ENCODE measurements at places on chromosomes 16 and 17. TPM values are rescaled to one million over a fixed set of nuclear protein-coding genes. Genes with fewer than 3 reads are reported as not detected.
A peak's percentile ranks its signal among the peaks of the same experiment; 100 is the strongest.

- no peak for DNase-seq
- H3K36me3 ChIP-seq: peaks cover 9% of the 10 kb centered on the region
Observed at GRCh38 chr17:32016231-32016630, 9.0 kb downstream of the LRRC37B start.

GRCh38 chr16:82660966-82661365 lies 34.2 kb downstream of the CDH13 start:
- DNase-seq: no peak
- no peaks in the 10 kb centered on the region for H3K36me3 ChIP-seq
- H3K4me1 ChIP-seq: peaks cover 46% of the 10 kb centered on the region
- no peaks in the 10 kb centered on the region for H3K27me3 ChIP-seq

DNA sequence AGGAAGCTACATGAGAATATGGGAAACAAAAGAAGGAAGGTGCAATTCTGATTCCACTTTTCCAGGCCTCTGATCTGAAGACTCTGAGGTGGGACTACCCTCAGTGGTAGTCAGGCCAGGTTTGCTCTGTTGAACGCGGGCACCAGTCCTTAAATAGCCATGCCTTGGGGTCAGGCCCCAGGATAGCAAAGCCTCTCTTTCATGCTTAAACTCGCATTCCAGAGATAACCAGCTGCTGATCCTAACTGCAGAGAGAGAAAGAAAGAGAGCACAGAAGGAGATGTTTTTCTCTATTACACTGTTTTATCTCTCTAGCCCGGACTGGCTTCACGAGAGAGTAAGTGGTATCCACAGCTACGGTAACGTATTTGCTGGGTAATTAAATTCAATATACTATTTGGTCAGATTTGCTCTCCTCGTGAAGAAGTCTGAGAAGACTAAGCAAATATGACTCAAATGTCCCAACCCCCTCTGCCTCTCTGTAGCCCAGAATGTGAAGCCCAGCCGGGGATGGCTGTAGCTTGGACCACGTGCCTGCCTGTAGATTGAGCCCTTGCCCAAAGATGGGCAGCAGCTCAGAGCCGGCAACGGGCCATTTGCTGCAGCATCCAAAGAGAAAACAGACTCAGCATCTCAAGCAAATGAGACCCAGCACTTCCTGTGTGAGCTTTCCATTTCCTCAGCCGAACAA lies 122.2 kb downstream of the SMG6 start:
- no peak overlapping the region for H3K4me3 ChIP-seq
- peak overlapping the region; percentile 60 for H3K27ac ChIP-seq
- H3K36me3 ChIP-seq: peaks cover 21% of the 10 kb centered on the region
- no peak for DNase-seq
- no peaks in the 10 kb centered on the region for H3K27me3 ChIP-seq

DNA sequence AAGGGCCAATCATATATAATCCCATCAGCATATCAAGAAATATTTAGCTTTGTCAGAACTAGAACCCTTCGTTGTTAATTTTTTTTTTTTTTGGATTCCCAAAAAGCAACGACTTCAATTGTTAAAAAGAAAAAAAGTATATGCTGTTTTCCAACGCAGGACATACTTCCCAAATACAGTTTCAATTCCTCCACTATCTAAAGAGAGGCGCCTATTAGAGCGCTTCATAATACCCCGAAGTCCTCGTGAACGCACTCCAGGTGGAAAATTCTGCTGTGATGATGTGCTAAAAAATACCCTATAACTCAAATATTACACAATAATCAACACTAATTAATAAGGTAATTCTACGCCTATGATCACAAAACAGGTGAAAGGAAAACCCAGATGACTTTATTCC lies 20.8 kb downstream of the GNA13 start:
- H3K4me3 ChIP-seq: no peak overlapping the region
- peak overlapping the region; percentile 31 for H3K27ac ChIP-seq
- H3K4me1 ChIP-seq: peaks cover 38% of the 10 kb centered on the region

GRCh38 chr17:70582777-70583176 lies 413.4 kb downstream of the KCNJ2 start:
- H3K27me3 ChIP-seq: no peaks in the 10 kb centered on the region
- no peak overlapping the region for H3K4me3 ChIP-seq
- H3K27ac ChIP-seq: no peak overlapping the region
- H3K36me3 ChIP-seq: no peaks in the 10 kb centered on the region
- no peak for DNase-seq

GRCh38 chr16:12315330-12316136 lies 339.0 kb downstream of the SNX29 start:
- no peaks in the 10 kb centered on the region for H3K27me3 ChIP-seq
- peaks cover 12% of the 10 kb centered on the region for H3K4me1 ChIP-seq
- DNase-seq: no peak
- H3K27ac ChIP-seq: no peak overlapping the region
- H3K4me3 ChIP-seq: no peak overlapping the region

DNA sequence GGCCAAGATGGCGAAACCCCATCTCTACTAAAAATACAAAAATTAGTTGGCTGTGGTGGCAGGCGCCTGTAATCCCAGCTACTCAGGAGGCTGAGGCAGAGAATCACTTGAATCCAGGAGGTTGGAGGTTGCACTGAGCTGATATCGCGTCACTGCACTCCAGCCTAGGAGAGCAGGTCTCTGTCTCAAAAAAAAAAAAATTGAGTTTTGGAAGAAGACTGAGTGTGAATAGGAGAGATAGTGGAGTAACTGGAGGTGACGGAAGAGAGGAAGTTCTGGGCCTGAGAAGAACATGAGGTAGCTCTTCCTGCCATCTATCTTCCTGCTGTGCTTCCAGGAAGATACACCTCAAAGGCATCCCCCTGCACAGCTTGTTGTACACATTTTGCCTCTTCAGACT lies 11.4 kb downstream of the HOXB1 start:
- DNase-seq: no peak
- H3K27ac ChIP-seq: no peak overlapping the region
- H3K36me3 ChIP-seq: no peaks in the 10 kb centered on the region
- H3K4me3 ChIP-seq: no peak overlapping the region
- no peaks in the 10 kb centered on the region for H3K4me1 ChIP-seq
- H3K27me3 ChIP-seq: peaks cover 57% of the 10 kb centered on the region

GRCh38 chr16:72173997-72174396 lies 2.0 kb upstream of the PMFBP1 start:
- H3K4me1 ChIP-seq: no peaks in the 10 kb centered on the region
- no peaks in the 10 kb centered on the region for H3K36me3 ChIP-seq
- H3K4me3 ChIP-seq: no peak overlapping the region
- no peak overlapping the region for H3K27ac ChIP-seq

DNA sequence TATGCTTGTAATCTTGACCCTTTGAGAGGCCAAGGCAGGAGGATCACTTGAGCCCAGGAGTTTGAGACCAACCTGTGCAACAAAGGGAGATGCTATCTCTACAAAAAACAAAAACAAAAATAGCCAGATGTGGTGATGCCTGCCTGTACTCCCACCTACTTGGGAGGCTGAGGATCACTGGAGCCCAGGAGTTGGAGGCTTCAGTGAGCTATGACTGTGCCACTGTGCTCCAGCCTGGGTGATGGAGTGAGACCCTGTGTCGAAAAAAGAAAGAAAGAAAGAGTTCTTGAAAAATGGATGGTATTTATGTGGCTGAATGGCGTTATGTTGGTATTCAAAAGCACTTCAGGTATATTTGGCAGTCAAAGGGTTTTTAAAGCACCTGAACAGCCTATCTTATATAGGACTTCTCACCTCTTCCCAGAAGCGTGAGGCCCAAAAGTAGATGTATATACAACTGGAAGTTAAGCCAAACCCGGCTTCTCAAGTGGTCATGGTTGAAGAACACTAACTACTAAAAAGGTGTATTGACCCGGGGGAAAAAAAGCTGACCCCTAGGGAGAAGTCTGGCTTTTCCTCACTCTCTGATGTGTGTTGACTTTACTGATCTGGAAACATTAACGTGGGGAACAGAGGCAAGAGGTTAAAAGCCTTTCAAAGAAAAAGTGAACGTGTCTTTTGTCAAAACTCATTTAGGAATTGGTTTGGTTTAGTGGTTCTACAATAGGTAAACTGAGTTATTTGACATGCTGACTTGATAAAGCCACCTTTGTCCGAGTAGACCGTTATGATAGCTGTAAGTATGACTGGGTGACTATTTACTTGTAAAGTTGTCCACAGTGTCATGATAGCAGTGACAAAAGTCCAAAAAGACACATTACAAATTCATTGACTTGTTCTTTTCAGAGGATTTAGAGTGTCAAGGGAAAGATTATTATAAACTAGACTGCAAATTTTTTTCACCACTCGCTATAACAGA lies 183.4 kb downstream of the IRX3 start:
- no peak overlapping the region for H3K27ac ChIP-seq
- no peaks in the 10 kb centered on the region for H3K27me3 ChIP-seq
- H3K4me1 ChIP-seq: peaks cover 7% of the 10 kb centered on the region
- no peak overlapping the region for H3K4me3 ChIP-seq
- H3K36me3 ChIP-seq: no peaks in the 10 kb centered on the region

GRCh38 chr16:86892509-86892908 lies 314.2 kb downstream of the FOXL1 start:
- peaks cover 9% of the 10 kb centered on the region for H3K4me1 ChIP-seq
- DNase-seq: no peak
- no peaks in the 10 kb centered on the region for H3K36me3 ChIP-seq

GRCh38 chr16:69482410-69482991 lies 58.1 kb downstream of the CYB5B start:
- peak overlapping the region; percentile 26 for H3K4me3 ChIP-seq
- peak overlapping the region; percentile 93 for H3K27ac ChIP-seq
- H3K4me1 ChIP-seq: peaks cover 45% of the 10 kb centered on the region
- peak; percentile 94 for DNase-seq

DNA sequence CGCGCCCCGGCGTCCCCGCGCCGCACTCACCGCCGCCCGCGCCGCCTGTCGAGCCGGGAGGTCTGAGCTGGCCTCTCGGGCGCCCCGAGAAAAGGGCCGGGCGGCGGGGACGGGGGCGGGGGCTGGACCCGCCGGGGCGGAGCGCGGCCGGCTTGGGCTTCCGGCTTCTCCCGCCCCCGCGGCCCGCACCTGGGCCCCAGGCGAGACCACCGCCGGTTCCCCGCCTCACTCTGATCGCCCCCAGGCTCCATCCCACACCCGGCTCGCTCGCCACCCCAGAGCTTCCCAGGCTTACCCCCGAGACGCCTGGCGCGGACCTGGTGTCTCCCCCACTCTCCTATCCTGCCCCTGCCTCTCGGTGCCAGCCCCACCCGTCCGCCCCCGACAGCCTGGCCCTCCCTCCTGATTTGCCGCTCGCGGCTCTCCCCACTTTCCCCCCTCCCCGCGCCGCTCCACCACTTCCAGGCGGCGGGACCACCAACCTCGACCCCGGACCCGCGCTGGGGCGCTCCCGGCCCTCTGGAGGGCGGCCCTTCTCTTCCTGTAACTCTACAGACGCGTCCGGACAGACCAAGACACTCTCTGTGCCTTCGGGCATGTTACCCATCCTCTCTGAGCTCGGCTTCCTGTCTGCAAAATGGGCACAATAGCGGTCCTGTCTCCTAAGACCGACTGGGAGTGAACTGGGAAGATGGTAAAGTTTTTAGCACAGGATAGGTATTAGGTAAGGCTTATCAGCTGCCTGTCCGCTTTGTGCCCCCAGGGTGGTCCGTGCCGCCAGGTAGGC lies at the start of gene LITAF:
LITAF (minus strand) TSS at position 64 of the 787 bp plus-strand sequence. CDS start 30,189 bp downstream, outside the sequence.
- no peaks in the 10 kb centered on the region for H3K27me3 ChIP-seq
- peak within 1 kb of the TSS; percentile 83 for H3K4me3 ChIP-seq
- peak; percentile 86 for DNase-seq
- H3K27ac ChIP-seq: peak within 1 kb of the TSS; percentile 85
- H3K36me3 ChIP-seq: peaks cover 5% of the 10 kb centered on the region
- peaks cover 48% of the 10 kb centered on the region for H3K4me1 ChIP-seq

- no peak for DNase-seq
- no peak overlapping the region for H3K27ac ChIP-seq
- no peaks in the 10 kb centered on the region for H3K36me3 ChIP-seq
- H3K4me1 ChIP-seq: no peaks in the 10 kb centered on the region
Observed at GRCh38 chr16:51242296-51242994, 91.4 kb upstream of the SALL1 start.

DNA sequence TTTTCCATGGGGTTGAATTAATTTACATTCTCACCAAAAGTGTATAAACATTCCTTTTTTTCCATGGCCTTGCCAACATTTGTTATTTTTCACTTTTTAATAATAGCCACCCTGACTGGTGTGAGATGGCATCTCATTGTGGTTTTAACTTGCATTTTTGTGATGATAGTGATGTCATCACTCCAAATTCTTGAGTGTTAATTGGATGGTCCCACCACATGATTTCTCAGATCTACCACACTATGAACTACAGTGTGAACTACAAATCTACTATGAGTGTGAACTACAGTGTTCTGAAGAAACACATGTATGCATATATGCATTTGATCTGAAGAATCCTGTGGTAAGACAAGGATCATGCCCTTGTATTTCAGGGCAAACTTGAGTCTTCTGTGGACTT lies 340.1 kb downstream of the ABCC12 start:
- H3K4me3 ChIP-seq: no peak overlapping the region
- no peak overlapping the region for H3K27ac ChIP-seq
- no peaks in the 10 kb centered on the region for H3K27me3 ChIP-seq

- H3K27me3 ChIP-seq: no peaks in the 10 kb centered on the region
- peaks cover 2% of the 10 kb centered on the region for H3K36me3 ChIP-seq
- peak overlapping the region; percentile 85 for H3K4me3 ChIP-seq
- H3K27ac ChIP-seq: no peak overlapping the region
- DNase-seq: no peak
- peaks cover 66% of the 10 kb centered on the region for H3K4me1 ChIP-seq
Observed at GRCh38 chr17:81037026-81037797, 2.3 kb downstream of the BAIAP2 start.

DNA sequence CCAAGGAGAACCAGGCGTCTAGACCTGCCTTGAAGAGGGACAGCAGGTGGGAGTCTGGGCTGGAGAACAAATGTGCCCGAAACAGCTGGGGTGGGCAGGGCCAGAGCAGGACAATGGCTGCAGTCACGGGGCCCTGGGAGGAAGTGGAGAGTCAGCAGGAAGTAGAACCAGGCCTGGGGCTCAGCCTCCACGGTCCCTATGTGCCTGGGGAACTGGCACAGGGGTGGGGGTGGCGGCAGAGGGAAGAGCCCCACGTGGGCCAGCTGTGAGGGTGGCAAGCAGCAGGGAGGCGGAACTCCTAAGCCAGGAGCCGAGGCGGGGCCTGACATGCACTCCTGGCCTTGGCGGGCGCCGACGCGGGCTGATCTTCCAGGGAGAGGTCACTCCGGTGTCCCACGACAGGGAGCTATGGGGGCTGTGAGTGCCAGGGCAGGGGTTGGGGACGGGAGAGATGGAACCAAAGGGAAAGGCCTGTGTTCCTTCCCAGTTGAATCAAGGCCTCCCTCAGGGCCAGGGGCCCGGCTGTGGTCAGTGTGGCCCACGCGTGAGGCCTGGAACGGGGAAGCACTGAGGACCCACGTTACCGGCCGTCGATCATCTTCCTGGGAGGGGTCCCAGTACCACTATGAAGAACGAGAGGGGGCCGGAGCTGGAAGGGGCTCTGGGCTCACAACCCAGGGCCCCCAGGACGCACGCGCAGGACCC lies 42.7 kb downstream of the TIMM22 start:
- no peak for DNase-seq
- no peak overlapping the region for H3K4me3 ChIP-seq
- H3K36me3 ChIP-seq: peaks cover 9% of the 10 kb centered on the region
- peak overlapping the region; percentile 31 for H3K27ac ChIP-seq
- no peaks in the 10 kb centered on the region for H3K27me3 ChIP-seq

- DNase-seq: no peak
- no peak overlapping the region for H3K27ac ChIP-seq
- H3K4me3 ChIP-seq: peak overlapping the region; percentile 73
- H3K27me3 ChIP-seq: no peaks in the 10 kb centered on the region
- H3K36me3 ChIP-seq: peaks cover 12% of the 10 kb centered on the region
- H3K4me1 ChIP-seq: peaks cover 53% of the 10 kb centered on the region
Observed at GRCh38 chr16:1535391-1536291, 2.2 kb downstream of the TMEM204 start.

SLC16A11 gene
- total RNA-seq: 0.75 TPM

GCGR gene
- not detected for total RNA-seq

ITGAX gene
- total RNA-seq: not detected

BAHCC1 gene
- 55.7 TPM for total RNA-seq

CSF3 gene
- not detected for total RNA-seq

CD300H gene
- not detected for total RNA-seq
